ENCODE measurements at places on chromosomes 12 and 14. TPM values are rescaled to one million over a fixed set of nuclear protein-coding genes. Genes with fewer than 3 reads are reported as not detected.

GRCh38 chr12:98595243-98595988 is 1.9 kb downstream of the SLC25A3 start:
- peak; percentile 69 for DNase-seq

KIF5A gene
- not detected for total RNA-seq

DNA sequence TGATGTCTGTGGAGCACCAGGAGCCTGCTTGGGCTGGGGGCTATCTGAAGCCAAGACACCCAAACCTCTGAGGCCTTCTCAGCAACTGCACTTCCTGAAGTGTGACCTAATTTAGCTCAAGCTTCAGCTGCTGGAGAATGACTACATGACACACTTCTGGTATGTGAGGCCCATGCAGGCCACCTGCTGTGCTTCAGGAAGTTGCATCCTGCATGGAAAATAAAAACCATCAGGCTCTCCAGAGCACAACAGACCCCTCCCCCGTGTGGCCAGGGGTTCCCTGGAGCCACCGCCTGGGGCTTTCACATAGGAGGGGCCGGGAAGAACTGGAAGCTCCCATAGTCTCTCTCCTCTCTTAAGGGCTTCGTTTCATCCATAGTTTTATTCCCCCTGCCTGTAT is 217.7 kb downstream of the SLC15A4 start:
- no peak for DNase-seq

DNA sequence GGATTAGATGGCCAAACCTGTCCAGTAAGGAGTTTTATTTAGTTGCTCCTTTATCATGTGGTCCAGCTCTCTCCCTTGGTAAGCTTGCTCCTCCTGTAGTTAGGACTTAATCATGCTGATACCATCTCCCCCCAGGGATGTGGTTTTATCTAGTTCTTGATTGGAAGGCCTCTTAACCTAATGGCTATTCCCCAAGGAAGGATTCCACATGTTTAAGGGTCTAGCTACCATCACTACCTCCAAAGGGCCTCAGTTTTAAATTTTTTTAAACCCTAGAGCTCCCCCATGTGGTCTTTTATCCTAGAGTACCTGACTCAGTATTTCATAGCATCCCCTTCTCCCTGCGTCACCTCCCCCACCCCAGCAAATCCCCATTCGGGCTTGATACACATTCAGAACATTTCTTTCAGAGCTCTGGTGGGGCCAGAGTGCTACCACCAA is 22.5 kb downstream of the MAP3K12 start:
- DNase-seq, result peak; percentile 51

GRCh38 chr14:65000898-65001591 is 14.3 kb downstream of the FNTB start:
- no peak for DNase-seq

TRPV4 gene
- not detected for total RNA-seq

ATG101 gene
- total RNA-seq, result 70.4 TPM

DNA sequence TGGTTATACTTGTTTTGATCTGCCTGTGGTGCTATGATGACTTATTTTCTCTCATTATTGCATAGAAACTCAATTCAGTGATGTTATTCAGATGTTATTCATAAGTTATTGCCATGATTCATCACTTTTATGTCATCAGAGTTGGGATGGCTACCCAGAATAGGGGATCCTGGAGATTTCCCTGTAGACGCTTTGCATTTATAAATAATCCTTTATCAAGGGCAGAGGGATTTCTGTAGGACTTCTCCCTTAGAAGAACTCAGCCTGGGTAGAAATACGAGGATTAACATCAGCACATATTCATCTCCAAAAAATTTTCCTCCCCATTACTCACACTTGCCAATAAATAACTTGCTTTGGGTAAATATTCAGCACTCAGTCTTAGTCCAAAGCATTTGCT is 4.9 kb downstream of the GPRC5A start:
- DNase-seq, result peak; percentile 73

GRCh38 chr12:58819985-58820384 is 100.3 kb downstream of the LRIG3 start:
- DNase-seq, result no peak

GPR137C gene
- 2.3 TPM for total RNA-seq

- peak; percentile 80 for DNase-seq
These were observed 35.3 kb downstream of the KLRK1 start for GRCh38 chr12:10354502-10354901.

- DNase-seq, result no peak
These were observed 52.6 kb upstream of the ABCD2 start for GRCh38 chr12:39671898-39672875.

DNA sequence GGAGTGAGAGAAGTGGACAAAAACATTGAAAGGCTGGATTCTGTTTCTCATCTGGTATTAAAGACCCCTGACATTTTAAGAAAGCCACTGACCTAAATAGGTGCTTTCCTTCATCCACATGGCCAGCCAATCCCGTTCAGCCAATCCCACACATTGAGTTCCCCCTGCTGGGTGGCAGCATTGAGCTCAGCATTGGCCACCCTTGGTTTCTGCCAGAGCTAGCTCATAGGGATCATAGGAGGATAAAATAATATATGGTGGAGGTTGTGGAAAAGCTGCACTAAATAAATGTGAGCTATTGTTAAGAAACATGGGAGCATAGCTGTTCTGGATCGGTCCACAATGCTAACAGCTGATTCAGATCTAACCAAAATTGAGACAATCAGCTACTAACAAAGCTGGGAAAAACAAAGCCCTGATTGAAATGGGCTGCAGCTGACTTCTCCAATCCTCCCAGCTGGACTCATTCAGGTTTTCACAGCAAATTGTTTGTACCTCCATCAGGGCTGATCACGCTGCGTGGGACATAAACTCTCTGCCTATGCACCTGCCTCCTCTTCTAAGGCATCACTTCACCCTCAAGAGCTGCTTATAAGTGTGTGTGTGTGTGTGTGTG is 256.5 kb downstream of the EMP1 start:
- DNase-seq, result no peak

- no peak for DNase-seq
These were observed 3.9 kb downstream of the NACA start for GRCh38 chr12:56721216-56721615.

GRCh38 chr14:33782923-33783322 is 168.0 kb downstream of the EGLN3 start:
- no peak for DNase-seq

GZMH gene
- not detected for total RNA-seq

DNA sequence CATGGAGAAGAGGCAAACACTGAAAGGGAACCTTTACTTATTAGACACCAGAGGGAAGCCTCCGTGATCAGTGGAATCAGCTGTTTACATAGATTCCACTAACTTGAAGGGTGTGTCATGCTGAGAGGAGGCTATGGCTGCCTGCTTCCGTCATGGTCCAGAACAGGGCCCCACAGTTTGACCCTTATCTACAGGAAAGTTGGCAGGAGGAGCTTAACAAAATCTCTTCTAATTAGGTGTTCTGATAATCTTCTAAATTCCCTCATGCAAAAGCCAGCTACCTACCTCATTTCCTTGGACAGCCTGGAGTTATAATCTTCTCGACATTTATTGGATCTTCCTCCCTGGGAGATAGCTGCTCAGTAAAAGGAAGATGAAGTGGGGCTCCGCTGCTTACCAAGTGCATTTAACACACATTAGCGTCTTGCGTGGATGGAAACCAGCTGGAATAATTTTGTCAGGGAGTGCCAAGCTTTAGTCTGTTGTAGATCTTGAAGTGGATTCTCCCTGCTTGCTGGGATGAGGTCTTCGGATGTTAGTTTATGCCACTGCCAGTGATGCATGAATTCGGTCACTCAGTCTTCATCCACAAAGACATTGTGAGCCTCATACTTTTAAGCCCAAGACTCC is 171.0 kb downstream of the PAH start:
- no peak for DNase-seq

GRCh38 chr14:59964251-59965007 is 44.5 kb downstream of the LRRC9 start:
- peak; percentile 14 for DNase-seq

- no peak for DNase-seq
These were observed 4.4 kb upstream of the GALNT9 start for GRCh38 chr12:132333766-132334165.

ANAPC7 gene
- 59.3 TPM for total RNA-seq

DNA sequence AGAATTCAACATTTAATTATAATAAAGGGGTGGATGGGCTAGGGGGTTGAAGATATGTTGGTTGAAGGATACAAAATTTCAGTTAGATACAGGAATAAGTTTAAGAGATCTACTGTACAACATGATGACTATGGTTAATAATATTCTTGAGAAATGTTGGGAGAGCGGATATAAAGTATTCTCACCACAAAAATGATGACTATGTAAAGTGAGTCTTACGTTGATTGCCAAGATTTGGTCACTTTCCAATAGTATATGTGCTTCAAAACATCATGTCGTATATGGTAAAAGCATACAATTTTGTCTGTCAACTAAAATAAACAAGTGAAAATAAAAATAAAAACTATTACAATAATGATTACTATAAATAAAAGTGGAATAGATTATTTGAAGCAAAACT is 802.0 kb downstream of the C12orf50 start:
- peak; percentile 17 for DNase-seq

GRCh38 chr12:95944108-95944704 is 1.1 kb downstream of the AMDHD1 start:
- no peak for DNase-seq

DNA sequence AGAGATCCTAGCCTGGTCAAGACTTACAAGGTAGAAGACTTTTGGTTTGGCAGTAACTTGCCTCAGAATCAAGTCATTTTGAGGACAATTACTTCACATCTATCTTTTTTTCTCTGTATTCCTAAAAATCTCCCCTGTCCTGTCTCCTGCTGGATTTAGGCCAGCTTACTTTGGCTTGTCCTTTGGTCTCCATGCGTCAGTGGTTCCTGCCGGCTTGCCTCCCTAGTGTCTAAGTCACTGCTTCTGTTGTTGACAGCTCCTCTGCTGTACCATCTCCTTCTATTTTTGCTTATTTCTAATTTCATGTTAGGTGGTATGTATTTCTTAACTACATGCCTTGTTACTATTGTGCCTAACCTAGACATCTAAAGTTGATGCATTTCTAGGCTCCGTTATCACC is 39.7 kb upstream of the FBLN5 start:
- DNase-seq, result no peak

Data from LHCN-M2 (cell line).